ENCODE measurements at places on chromosomes 12 and 14.

DNA sequence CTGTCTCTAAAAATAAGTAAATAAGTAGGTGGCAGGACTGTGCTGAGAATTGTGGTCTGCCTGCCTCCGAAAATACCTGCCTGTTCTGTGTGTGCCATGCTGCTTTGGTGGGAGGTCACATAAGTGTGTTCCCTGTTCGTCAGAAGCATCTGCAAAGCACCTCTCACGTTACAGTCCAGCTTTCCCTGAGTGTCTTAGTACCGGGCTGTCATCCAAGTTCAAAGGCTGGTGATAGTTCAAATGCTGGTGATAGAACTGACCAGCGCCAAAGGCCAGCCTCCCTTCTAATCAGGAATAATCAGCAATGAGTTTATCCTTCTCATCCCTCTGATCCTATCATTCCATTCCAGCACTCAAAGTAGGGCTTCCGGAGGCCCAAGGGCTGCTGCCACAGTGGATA is 5.6 kb downstream of the CABP1 start:
- no peak for DNase-seq

GRCh38 chr12:110697236-110697635 is 8.3 kb upstream of the HVCN1 start:
- DNase-seq: no peak

- DNase-seq: no peak
Measured at GRCh38 chr12:103884316-103884715, 43.3 kb upstream of the NT5DC3 start.

DNA sequence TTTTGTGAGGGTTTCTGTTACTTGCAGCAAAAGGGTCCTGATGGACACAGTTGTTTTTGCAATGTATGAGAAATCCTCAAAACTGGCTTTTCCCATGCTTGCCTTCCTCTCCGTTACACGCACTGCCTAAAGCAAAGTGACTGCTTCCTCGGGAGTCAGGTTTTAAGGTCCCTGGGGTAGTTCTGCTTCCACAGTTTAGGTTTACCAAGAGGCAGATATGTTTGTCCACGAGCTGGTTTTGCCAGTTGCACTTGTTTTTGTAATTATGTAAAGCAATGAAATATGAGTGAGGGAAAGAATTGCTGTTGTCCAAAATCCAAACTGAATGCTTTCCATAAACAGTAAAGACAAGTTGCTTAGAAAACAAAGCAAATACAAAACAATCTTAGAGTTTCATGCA is 290.7 kb upstream of the AMIGO2 start:
- DNase-seq: no peak

DNA sequence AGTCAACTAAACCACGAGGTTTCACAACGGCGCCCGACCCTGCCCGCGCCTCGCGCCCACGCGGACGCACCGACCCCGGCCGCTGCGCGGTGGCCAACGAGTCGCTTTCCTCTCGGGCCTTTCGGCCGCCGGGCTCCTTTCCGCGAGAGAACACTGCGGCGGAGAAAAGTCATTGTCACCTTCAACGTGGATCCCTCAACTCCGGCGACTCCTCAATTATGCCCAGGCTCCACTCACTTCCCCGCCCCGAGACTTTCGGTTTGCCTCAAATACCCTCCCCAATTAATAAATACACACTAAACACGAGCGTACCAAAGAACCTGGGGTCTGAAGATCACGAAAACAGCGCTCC is 450 bp downstream of the SINHCAF start:
- DNase-seq: no peak

DNA sequence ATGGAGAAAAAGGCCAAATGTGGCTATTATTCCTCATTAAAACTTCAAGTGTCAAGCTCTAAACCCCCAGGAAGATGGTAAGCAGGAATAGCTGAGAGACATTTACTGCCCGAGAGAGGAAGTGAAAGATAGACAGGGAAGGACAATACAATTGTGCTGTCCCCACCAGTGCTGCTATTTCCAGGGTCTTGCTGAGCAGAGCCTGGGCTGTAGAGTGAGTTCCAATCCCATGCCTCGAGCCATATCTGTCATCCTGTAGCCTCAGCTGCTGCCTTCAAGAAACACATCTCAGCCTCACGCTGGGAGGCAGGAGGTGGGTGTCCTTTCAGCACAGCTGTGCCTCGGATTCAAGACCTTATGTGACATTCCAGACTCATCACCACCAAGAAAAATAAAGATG is 114.0 kb downstream of the RPAP3 start:
- no peak for DNase-seq

DNA sequence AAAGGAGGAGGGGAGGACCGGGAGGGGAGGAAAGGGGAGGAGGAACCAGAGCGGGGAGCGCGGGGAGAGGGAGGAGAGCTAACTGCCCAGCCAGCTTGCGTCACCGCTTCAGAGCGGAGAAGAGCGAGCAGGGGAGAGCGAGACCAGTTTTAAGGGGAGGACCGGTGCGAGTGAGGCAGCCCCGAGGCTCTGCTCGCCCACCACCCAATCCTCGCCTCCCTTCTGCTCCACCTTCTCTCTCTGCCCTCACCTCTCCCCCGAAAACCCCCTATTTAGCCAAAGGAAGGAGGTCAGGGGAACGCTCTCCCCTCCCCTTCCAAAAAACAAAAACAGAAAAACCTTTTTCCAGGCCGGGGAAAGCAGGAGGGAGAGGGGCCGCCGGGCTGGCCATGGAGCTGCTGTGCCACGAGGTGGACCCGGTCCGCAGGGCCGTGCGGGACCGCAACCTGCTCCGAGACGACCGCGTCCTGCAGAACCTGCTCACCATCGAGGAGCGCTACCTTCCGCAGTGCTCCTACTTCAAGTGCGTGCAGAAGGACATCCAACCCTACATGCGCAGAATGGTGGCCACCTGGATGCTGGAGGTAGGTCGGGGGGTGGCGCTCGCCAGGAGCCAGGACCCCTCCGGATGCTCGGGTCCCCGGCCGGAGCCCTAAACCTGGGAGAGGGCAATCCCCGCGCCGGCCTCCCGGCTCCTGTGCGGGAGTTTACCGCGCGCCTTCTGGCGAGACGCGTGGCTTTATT is at the start of gene CCND2:
Gene CCND2, plus strand, starts transcription at position 111 of the 744 bp plus-strand sequence. Its CDS starts 279 bp downstream, at position 390.
- peak; percentile 72 for DNase-seq

DNA sequence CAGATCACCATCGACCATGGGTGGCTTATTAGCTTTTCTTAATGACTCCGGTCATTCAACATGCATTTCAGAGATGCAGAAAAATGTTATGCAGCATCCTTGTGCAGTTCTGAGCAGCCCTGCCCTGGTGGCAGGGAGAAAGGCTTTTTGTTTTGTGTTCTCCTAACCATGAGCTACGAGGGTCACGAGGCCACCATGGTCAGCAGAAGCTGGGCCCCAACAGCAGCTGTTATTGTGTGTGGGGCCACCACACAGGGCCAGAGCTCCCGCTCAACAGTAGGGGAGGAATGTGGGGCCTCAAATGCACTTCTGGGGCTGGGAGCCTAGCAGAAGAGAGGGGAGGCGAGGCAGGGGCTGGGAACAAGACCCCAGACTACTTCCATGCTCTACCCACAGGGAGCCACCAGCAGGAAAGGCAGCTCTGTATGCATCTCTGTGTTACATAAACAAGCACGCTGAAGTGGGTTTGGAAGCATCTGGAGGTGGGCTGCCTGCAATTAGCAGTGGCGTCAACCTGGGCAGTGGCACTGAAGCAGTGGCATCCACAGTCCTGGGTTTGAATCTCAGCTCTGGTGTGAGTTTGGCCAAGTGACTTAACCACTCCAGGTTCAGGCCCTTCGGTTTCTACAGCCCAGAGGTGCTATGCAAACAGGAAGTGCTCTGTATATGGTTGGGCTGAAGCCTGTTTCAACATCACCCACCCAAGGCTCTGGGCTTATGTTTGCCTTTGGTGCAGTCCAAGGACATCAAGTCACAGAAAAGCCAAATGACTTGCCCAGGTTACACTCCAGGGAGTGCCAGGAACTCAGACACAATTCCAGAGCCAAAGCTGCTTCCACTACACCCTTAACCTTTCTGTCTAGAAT is 16.3 kb downstream of the GLTP start:
- no peak for DNase-seq

Measured in stimulated activated CD8-positive, alpha-beta memory T cell treated with anti-CD3 and anti-CD28 coated beads, Interleukin-2, amount 100 ng/mL, for 48 hours (primary cell).